CD14-positive monocyte (primary cell): ENCODE measurements at places on chromosomes 5 and 9. TPM values are rescaled to one million over a fixed set of nuclear protein-coding genes. Genes with fewer than 3 reads are reported as not detected.

- DNase-seq, result no peak
These were observed 11.5 kb upstream of the SLC31A2 start for GRCh38 chr9:113139225-113139829.

Gene RETREG1
- polyA plus RNA-seq, result 3.5 TPM

Gene QRFP
- polyA plus RNA-seq, result 0.18 TPM

Gene TLX3
- polyA plus RNA-seq, result not detected in 2 replicates

GRCh38 chr9:136031741-136032730, 63.1 kb downstream of the NACC2 start:
- DNase-seq, result no peak

DNA sequence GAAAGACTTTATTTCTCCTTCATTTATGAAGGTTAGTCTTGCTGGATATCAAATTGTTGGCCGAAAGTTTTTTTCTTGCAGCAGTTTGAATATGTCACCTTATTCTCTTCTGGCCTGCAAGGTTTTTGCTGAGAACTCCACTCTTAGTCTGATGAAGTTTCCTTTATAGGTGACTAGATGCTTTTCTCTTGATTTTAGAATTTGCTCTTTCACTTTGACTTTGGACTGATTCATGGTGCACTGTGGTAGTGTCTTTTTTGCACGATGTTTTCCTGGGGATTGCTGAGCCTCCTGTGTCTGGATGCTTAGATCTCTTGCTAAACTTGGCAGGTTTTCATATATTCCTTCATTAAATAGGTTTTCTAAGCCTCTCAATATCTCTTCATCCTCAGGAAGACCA, 12.4 kb downstream of the AHRR start:
- no peak for DNase-seq

- DNase-seq, result peak; percentile 16
These were observed 607 bp downstream of the UHRF2 start for GRCh38 chr9:6413365-6414246.

Gene ARHGEF39
- polyA plus RNA-seq, result 0.08 and 0.53 TPM in 2 replicates

DNA sequence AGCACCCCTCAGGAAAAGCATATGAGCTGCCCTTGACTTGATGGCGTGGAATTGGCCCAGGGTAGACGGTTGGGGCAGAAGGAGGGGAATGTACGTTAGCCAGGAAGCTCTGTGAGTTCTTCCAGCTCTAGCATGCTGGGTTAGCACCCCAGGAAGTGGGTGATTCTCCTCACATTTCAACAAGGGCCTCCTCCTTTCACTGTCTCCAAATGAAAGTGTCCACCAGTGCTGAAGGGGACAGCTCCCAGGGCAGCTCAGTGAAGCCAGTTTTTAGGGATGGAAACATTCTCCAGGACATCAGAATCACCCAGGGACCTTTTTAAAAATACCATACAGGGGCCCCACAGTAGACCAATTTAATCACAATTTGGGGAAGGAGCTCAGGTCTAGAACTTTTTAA, 17.2 kb upstream of the AFAP1L1 start:
- DNase-seq, result no peak

- no peak for DNase-seq
These were observed 25.7 kb downstream of the NCS1 start for GRCh38 chr9:130197888-130198287.

GRCh38 chr5:77329664-77330430, 119.4 kb downstream of the PDE8B start:
- no peak for DNase-seq

DNA sequence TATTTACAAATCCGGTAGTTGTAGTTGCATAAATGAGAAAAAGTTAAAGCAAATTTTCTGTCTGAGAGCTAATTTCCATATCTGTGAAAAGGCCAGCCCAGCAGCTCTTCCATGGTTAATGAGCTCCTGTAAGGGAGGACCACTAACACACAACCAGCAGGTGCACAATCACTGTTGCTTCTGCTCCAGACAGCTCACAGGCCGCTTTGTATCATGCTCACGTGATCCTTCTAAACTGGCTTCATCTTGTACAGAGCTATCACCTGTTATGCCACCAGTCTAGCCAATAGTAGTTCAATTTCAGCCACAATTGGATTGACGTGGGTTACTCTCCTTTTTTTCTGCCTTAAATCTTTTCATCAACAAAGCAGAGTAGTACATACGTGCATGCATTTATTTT, 38.3 kb upstream of the FBXL17 start:
- DNase-seq, result no peak

DNA sequence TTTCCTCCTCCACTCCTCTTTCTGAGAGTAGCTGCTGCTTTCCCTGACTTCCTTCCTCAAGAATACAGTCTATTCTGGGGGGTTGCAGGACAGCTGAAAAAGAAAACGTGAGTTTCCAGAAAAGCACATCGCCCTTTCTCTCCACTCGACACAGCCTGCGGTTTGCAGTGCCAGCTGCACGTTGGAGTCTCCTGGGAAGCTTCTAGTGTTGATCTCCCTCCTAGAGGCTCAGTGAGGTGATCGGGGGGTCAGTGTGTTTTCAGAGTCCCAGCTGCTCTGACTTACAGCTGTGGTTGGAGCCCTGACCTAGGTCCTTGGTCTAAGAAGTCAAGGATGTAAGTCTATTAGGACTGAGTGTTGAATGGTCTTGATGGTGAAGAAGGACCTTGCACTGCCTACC, 25.0 kb upstream of the SUSD3 start:
- DNase-seq, result no peak

Gene PCDHAC1
- not detected in 2 replicates for polyA plus RNA-seq

DNA sequence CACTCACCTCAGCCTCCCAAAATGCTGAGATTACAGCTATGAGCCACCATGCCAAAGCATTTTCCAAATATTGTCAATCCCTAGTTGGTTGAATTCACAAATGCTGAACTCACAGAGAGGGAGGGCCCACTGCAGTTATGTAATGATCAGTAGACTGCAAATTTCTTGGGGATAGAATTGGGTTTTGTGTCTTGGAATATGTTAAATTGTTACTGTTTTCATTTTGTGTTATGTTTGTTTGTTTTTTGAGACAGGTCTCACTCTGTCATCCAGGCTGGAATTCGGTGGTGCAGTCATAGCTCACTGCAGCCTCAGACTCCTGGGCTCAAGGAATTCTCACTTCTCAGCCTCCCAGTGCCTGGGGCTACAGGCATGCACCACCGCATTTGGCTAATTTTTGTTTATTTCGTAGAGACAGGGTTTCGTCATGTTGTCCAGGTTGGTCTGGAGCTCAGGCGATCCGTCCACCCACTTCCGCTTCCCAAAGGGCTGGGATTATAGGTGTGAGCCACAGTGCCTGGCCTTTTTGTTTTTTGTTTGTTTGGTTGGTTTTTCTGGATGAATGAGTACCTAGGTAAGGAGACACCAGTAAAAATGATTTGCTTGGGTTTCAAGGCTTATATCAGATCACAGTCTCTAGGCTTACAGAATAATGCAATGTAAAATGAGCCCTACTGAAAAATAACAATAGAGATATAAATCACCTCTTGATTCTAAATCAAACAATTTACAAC, 31.5 kb upstream of the LMNB1 start:
- no peak for DNase-seq
